Mesothelial cell of epicardium (in vitro differentiated cells): ENCODE measurements at places on chromosomes 1 and 21. TPM values are rescaled to one million over a fixed set of nuclear protein-coding genes. Genes with fewer than 3 reads are reported as not detected.

HHIPL2 gene
- total RNA-seq, result 0.20 to 1.3 TPM (median 0.97 TPM) in 3 replicates

AMPD1 gene
- total RNA-seq, result not detected in 3 replicates

CAMK1G gene
- 3.8 to 5.2 TPM (median 4.5 TPM) in 3 replicates for total RNA-seq

UBIAD1 gene
- 14.6 to 17.3 TPM (median 16.7 TPM) in 3 replicates for total RNA-seq

ABCG1 gene
- total RNA-seq, result 4.2 to 4.4 TPM (median 4.3 TPM) in 3 replicates

TDRD5 gene
- total RNA-seq, result 0.07 TPM in 1 of 3 replicates, not detected in the others

CFAP74 gene
- 0.16 to 0.42 TPM (median 0.18 TPM) in 3 replicates for total RNA-seq

HAX1 gene
- 34.7 to 38.3 TPM (median 36.8 TPM) in 3 replicates for total RNA-seq

OLFML2B gene
- 4.4 to 4.8 TPM (median 4.8 TPM) in 3 replicates for total RNA-seq

UTP25 gene
- 8.8 to 9.7 TPM (median 9.0 TPM) in 3 replicates for total RNA-seq

MFAP2 gene
- 445 to 466 TPM (median 459 TPM) in 3 replicates for total RNA-seq

PHLDA3 gene
- 84.0 to 92.8 TPM (median 87.5 TPM) in 3 replicates for total RNA-seq
